ENCODE measurements at places on chromosomes 3 and 15.

- no peak for DNase-seq
Observed at GRCh38 chr15:45030743-45031142, 7.7 kb downstream of the SORD start.

DNA sequence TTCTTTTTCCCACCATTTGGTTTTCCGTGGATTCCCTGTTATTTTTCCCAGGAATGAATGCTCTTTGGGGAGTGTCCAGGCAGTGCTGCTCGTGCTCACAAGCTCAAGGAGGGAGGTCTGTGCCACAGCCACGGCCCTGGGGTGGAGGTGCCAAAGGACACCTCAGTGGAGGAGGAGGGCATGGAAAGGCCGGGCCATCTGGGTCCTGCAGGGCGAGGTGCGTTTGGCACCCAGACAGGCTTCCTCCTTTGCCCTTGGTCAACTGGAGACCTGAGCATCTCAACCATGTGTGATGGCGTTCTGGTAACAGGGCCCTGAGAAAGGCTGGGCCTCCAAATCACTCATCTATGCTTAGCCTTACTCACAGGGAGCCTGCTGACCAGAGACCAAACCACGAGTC, 25.4 kb downstream of the KY start:
- no peak for DNase-seq

GRCh38 chr3:123005291-123005690, 22.3 kb downstream of the SEMA5B start:
- no peak for DNase-seq

GRCh38 chr15:48722764-48723661, 77.5 kb upstream of the FBN1 start:
- no peak for DNase-seq

- DNase-seq: no peak
Observed at GRCh38 chr15:49815526-49815925, 194.7 kb downstream of the DTWD1 start.
